Brain microvascular endothelial cell (primary cell): ENCODE measurements at places on chromosomes 7 and 10.
A peak's percentile ranks its signal among the peaks of the same experiment; 100 is the strongest.

GRCh38 chr10:77879710-77880109, 46.8 kb downstream of the DLG5 start:
- DNase-seq = no peak

GRCh38 chr10:97648562-97649404, 8.3 kb downstream of the PI4K2A start:
- DNase-seq = peak; percentile 94

- DNase-seq = no peak
Measured at GRCh38 chr7:92845736-92846135, 9.4 kb upstream of the CDK6 start.

GRCh38 chr7:132200141-132200540, 376.1 kb downstream of the PLXNA4 start:
- DNase-seq = no peak
